ENCODE measurements at places on chromosomes 12 and 14.

DNA sequence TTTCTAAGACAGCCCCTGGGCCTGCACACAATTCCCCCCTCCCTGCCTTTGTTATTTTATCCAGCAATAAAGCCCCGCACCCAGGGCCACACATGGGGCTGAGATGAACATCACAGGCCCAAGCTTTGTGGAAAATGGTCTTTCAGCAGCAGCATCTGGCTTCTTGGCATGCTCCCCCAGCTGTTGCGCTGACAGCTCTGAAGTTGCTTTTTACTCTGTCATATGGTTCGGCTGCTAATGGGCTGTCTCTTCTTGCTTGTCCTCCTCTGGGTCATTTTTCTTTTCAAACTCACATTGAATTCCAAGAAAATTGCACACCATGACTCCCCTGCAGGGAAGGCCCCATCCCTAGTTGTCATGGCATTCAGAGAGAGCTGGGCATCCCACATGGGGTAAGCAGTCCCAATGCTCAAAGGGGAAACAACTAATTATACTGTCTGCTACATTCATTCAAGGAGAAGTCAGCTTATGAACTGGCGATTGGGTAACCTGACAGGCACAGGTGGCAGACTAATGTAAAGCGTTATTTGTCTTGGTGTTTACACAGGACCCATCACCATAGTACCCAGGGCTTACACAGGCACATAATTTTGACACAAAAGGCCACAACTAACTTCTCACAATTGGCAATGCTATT lies 74.0 kb upstream of the CDKN3 start:
- DNase-seq: no peak

DNA sequence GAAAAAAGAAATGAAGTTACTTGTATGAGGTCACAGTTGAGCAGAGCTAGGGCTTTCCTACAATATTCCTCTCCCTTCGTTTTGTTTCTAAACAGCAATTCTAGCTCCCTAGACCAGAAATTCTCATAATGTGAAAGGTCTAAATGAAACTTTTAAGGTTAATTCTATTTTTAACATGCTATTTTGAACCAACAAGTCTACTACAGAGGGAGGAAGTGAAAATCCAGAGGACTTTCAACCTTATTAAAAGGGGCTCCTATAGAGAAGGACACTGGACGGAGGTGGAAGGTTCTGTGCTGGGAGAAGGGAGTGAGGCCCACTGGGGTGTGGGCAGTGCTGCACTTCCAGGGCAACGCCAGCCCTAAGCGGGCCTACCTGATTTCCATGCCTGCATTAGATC lies 13.4 kb downstream of the GSG1 start:
- no peak for DNase-seq

DNA sequence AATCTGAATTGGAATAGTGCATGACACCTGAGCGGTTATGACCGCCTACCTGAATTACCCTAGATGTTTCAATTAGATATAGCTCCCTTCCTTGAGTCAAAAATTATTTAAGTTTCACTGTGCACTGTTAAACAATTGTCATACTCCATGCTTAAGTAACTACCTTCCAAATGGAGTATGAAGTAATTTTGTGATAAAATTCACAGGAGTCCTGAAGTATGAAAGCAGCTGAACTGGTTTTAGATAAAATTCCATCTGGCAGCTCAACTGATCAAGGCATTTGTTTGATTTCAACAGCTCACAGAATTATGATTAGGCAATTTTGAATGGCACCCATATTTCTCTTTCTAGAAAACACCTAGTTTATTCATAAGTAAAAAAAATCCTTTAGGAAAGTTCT lies 19.5 kb downstream of the PRICKLE1 start:
- no peak for DNase-seq

- no peak for DNase-seq
Measured at GRCh38 chr12:9333161-9333560, 125.0 kb upstream of the PZP start.

GRCh38 chr12:26878661-26879119 lies 45.7 kb upstream of the ITPR2 start:
- DNase-seq: no peak

GRCh38 chr14:57068511-57068910 lies 200.2 kb downstream of the EXOC5 start:
- no peak for DNase-seq

DNA sequence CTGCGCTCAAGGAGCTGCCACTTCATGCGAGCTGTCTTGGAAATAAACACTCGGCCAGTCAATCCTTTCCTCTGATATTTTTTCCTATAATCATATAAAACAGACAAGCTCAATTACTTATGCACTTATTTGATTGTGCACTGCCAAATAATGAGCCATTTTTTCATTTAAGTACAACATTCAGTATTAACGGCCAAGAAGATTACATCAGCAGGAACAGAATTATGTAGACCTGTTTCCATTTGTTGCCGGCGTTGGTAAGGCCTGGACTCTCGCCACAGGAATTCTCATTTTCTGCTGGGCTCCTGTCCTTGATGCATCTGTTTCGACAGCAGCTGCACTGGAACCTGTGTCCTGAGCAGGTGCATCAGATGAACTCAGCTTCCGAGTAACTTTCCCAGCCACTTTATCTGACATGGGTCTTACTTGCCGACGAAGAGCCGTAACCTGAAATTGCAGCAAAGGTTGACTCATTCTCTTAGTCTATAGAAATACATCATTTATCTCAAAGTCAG lies 110.2 kb downstream of the KIF21A start:
- DNase-seq: no peak

DNA sequence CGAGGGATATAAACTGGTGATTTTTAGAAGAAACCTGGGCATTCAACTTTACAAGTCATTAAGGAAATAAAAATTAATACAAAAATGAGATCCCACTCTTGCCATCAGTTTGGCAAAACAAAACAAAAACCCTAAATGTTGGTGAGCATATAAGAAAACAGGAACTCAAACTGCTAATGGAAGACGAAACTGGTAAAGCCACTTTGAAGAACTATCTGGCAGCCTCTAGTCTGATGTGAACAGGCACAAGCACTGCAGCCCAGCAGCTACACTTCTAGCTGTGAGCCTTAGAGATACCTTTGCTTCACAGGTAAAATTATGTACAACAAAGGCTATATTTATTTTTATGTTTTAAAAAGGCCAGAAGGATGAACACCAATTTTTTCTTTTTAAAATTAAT lies 459.6 kb downstream of the ZFP36L1 start:
- no peak for DNase-seq

DNA sequence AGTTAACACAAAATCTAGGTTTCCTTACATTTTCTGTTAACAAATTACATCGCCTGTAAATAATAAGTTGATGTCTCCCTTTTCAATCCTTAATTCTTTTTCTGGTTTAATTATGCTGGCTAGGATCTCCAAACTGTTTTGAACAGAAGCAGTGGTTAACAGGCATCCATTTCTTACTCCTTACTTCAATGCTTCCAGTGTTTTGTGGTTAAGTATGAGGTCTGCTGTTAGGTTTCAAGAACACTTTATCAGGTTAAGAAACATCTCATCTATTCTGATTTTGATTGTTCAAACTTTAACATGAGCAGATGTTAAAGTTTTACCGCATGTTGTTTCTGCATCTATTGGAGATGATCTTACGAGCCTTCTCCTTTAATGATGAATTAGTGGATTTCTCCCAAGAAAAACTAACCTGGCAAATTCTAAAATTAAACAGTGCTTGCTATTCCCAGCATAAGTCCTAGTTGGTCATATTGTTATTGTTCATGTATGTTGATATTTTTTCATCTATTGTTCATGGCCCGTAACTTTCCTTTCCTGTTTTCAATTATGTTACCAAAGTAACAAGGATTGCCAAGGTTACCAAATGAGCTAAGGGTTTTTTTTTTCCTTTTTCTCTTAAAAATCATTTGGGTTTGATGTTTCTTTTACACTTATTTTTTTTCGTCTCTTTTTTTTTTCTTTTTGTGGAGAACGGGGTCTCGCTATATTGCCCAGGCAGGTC lies 33.4 kb downstream of the POLE start:
- no peak for DNase-seq

GRCh38 chr12:121789800-121790728 lies 3.4 kb downstream of the RHOF start:
- peak; percentile 86 for DNase-seq

- no peak for DNase-seq
Measured at GRCh38 chr12:49276304-49277290, 11.7 kb downstream of the TUBA1C start.

GRCh38 chr14:20632448-20632830 lies 9.1 kb downstream of the OR6S1 start:
- no peak for DNase-seq

Data from stimulated activated CD8-positive, alpha-beta memory T cell treated with anti-CD3 and anti-CD28 coated beads, Interleukin-7, amount 100 ng/mL, for 1 hour (primary cell).